ENCODE measurements at places on chromosomes 5 and 9.
A peak's percentile ranks its signal among the peaks of the same experiment; 100 is the strongest.

GRCh38 chr9:125679597-125680189 is 27.3 kb downstream of the MAPKAP1 start:
- DNase-seq = no peak

- no peak for DNase-seq
These were observed 257.6 kb downstream of the TAF11L14 start for GRCh38 chr5:17891881-17892280.

GRCh38 chr9:134620751-134621557 is 20.6 kb upstream of the COL5A1 start:
- DNase-seq = peak; percentile 39

DNA sequence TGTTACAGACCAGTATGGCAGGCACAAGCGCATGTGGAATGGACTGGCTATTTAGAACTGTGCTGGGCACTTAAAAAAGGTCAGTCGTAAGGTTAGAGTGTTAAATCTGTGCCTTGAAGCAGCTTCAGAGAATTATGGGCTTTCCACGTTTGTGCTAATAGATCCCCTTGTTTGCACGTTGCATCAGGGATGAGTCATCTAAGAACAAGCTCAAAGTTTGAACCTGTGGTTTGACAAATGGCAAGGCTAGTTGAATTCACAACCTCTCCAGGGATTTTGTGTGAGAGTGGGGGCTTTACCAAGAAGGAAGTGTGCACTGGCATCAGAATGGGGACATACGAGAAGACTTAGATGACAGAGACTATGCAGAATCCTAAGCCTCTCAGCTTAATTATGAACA is 249.6 kb downstream of the IRX1 start:
- DNase-seq = no peak

DNA sequence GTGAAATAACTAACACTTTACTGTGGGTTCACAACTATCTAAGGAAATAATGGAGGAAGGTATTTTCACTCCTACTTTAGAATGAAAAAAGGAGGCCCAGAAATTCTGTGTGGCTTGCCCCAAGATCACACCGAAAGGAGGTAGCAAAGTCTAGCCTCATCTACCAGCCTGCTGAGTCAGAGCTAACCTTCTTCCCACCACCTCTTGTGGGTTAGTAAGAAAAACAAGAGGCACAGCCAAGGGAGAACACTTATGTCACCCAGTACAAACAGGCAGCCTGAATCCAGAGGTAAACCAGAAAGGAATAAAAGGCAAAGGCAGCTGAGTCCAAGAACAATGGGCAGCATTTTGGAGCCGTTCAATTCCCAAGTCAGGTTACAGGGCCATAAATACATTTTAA is 91.9 kb upstream of the RASEF start:
- peak; percentile 86 for DNase-seq

- DNase-seq = peak; percentile 38
These were observed 71.5 kb upstream of the RPS23 start for GRCh38 chr5:82349652-82350051.

- peak; percentile 86 for DNase-seq
These were observed 48.3 kb upstream of the EGFL7 start for GRCh38 chr9:136614372-136614922.

- peak; percentile 92 for DNase-seq
These were observed 13.7 kb downstream of the DOCK2 start for GRCh38 chr5:169650701-169651331.

- no peak for DNase-seq
These were observed 18.8 kb downstream of the GLT6D1 start for GRCh38 chr9:135620558-135620957.

GRCh38 chr9:73200694-73201452 is 49.2 kb downstream of the ANXA1 start:
- DNase-seq = peak; percentile 50

GRCh38 chr5:135085133-135085935 is 51.3 kb upstream of the PITX1 start:
- peak; percentile 82 for DNase-seq

GRCh38 chr9:18185196-18185595 is 288.8 kb upstream of the ADAMTSL1 start:
- peak; percentile 11 for DNase-seq

DNA sequence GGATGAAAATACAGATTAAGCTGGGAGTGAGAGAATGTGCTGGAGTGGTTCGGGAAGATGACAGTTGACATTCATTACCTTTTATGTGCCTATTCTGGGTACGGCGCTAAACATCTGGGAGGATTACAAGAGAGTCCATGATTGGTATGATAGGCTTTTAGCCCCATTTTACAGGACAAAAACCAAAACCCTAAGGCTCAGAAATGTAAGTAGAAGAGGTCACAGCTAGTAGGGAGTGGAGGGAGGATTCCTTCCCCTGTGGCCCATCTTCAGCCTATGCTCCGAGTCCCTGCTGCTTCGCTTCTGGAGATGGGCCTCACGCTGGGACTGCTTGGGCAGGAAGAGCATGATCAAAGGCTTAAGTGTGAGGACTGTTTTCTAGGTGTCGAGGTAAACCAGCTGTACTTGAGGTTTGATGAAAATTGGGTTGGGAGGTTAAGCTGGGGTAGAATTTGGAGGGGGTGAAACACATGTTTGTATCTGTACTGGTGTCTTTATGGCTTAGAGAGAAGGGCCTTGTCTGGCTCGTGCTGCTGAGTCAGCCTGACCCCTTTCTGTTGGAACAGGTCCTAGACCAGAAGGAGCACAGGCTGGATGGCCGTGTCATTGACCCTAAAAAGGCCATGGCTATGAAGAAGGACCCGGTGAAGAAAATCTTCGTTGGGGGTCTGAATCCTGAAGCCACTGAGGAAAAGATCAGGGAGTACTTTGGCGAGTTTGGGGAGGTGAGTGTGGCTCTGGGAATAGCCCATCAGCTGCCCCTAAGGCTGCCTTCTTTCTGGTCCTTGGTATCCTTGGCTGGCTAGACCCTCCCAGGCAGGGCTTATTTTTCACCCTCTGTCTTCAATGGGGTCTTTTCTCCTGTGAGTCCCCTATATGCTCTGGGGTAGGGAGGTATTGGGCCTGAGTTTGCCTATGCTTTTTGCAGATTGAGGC is 2.1 kb downstream of the HNRNPAB start:
- no peak for DNase-seq

- no peak for DNase-seq
These were observed 1.3 kb downstream of the LRRC14B start for GRCh38 chr5:192691-192969.

GRCh38 chr9:8651846-8652215 is 852.3 kb upstream of the DMAC1 start:
- no peak for DNase-seq

GRCh38 chr5:132251220-132251725 is 6.2 kb upstream of the PDLIM4 start:
- DNase-seq = peak; percentile 93

- DNase-seq = no peak
These were observed 103.8 kb upstream of the WWC1 start for GRCh38 chr5:168187614-168188013.

- no peak for DNase-seq
These were observed 57.5 kb downstream of the COL27A1 start for GRCh38 chr9:114212826-114213225.

DNA sequence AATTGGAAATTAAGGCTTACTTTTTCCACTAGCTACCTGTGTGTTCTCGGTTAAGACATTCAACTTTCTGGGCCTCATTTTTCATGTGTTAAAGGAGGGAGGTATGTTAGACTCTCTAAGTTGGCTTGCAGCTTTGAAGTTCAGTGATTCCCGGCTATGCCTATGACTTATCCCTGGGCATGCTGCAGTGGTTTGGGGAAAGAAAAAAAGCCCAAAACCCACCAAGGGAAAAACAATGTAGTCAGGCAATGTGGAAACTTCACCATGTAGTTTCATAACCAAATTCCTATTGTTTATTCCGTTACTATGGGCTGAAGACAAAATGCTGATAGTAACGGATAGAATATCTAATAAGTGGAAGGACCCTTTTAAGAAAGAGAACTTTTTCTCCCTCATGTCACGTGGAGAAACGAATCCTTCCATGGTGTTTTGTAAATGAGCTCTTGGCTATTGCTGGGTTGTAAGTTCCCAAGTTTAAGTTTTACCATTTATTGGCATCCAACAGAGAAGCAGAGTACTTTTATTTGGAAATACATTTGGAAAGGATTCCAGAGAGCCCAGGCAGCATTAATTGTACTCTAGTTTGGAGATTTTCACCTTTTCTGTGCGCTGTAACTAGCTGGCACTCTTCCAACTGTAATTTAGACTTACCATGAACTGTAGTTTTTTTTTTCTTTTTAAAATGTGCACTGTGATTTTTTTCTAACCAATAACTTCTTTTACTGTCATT is 84.9 kb upstream of the MPDZ start:
- DNase-seq = no peak

GRCh38 chr5:43486353-43486752 is 2.7 kb upstream of the TMEM267 start:
- DNase-seq = no peak

GRCh38 chr5:132325691-132326090 is 31.5 kb downstream of the SLC22A4 start:
- DNase-seq = no peak

DNA sequence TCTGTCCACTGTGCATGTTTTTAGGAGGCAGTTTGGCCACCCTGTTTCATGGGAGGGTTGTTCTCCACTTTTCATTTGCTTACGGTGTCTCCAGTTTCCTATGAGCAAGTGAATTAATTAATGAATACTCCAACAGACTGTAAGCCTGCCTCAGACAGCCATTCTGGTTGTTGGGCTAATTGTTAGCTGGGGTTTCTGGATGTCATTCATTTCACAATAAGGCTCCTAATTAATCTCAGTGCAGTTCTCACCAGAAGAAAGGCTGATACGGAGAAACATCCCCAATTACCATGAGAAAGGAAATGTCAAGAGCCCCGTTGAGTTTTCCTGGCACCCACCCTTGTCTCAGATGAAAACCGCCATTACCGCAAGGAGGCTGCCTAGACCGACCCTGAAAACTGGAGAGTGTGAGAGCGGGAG is 75.8 kb downstream of the MAP1B start:
- DNase-seq = no peak

- no peak for DNase-seq
These were observed 256.8 kb downstream of the GABRG2 start for GRCh38 chr5:162324328-162324727.

DNA sequence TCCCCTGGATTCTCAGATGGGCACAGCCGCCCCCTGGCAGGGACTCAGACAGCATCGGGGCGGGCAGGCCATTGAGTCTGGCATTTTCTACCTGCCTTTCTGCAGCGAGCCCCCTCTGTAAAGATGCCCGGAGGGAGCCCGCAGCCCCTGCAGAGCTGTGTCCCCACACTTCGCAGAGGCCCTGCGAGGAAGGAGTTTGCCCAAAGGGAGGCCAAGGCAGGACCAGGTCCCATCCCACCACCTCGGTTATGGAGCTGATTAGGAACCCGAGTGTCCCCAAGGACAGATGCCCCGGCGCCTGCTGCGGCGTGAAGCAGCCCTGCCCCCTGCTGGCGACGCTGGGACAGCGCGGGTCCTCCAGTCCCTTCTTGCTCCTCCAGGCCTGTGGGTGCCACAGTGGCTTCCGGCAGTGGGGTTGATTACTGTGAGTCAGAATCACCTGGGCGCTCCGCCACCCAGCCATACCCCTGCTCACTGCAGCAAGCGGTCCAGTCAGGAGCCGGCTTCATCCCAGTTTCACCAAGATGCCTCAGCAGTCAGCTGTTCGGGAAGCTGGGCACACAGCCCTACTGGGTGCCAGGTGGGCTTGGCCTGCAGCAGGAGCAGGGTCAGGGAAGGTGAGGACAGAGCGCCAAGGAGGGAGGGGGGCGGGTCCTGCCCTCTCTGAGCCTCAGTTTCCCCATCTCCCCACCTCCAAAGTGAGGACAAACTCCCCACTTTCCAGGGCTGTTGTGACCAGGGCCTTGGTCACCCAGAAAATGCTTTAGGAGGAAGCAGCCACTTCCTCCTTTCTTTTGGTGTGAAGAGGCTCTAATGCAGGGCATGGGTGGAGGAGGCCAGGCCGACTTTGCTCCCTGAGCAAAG is 117.2 kb downstream of the RXRA start:
- peak; percentile 96 for DNase-seq

- no peak for DNase-seq
These were observed 1.4 kb downstream of the PAX5 start for GRCh38 chr9:37032713-37033112.

GRCh38 chr5:1799110-1799601 is 481 bp downstream of the MRPL36 start:
- DNase-seq = peak; percentile 32

DNA sequence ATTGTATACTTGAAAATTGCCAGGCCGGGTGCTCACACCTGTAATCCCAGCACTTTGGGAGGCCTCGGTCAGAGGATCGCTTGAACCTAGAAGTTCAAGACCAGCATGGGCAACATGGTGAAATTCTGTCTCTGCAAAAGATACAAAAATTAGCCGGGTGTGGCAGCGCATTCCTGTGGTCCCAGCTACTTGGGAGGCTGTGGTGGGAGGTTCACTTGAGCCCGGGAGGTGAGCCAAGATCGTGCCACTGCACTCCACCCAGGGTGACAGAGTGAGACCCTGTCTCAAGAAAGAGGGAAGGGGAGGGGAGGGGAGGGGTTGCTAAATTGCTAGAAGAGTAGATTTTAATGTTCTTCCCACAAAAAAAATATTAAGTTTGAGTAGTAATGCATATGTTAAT is 53.2 kb downstream of the FNBP1 start:
- peak; percentile 77 for DNase-seq

- DNase-seq = no peak
These were observed 87.3 kb upstream of the ADAMTS2 start for GRCh38 chr5:179432547-179432946.

DNA sequence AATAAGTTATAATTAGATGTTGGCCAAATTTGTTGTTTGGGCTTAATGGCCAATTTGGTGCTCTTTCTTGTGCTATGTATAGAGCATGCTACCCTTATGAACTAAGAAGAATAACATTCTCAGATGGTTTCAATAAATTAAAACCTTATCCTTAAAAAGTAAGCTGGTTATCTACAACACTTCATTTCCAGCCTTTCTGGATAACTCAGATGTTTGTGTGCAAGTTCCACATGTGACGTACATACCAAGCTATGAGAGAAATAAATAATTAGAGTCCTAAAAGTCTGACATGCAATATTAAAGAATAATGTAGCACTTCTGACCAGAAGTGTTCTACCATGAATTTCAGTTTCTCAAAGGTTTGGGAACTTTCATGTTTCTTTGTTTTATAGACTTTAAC is 11.7 kb downstream of the MTREX start:
- DNase-seq = no peak

DNA sequence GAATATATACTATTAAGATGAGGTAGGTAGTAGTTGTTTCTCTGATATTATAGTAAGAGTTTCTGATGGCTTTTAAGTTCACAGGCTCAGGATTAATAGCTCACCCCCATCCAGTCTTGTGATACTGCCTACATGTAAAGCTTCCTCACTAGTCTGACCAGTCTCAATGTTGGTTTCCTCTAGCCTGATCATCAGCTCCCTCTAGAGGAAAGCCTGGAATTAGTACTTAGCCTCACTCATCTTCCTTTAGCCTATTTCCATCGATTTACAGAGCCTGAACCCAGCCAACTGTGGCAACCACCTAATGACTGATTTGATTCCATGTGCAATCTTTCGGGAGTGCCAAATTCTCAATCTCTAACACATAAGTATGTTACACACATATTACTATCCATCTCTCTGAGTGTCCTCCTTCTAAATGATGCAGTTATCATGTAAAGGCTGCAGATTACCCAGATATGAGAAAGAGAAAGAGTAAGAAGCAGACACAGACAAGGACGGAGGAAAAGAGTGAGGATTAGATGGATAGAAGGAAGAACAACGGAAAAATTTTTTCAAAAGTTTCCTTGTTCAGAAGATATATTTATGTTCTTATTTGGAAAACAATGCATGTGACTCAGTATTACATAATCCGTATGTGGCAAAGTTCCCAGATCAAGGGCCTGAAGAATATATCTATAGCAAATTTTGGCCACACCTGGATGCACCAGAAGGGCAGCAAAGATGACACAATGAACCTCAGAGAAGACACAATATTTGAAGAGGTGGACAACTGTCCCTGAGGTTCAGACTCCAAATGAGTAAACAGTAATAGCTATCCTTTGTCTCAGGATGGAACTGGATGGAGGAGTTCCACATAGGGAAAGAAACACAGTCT is 333.7 kb downstream of the ELAVL2 start:
- DNase-seq = peak; percentile 69

All from M059J (cell line).